Brain microvascular endothelial cell (primary cell): ENCODE measurements at places on chromosomes 3 and 15.
A peak's percentile ranks its signal among the peaks of the same experiment; 100 is the strongest.

DNA sequence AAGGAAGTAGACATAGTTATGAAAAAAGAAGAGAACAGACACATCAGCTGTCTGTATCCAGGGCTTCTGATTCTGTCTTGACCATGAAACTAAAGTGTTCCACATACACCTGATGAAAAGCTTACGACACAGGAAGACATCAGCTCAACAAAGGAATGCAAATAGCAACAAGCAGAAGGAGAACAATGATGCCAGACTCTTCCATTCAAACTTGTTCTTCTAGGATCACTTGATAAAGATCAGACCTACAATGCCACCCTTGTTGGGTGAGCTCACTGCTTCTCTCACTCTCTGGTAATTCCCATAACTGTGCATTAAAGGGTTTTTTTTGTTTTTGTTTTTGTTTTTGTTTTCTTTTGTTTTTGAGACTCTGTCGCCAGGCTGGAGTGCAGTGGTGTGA, 49.7 kb downstream of the GATM start:
- no peak for DNase-seq

DNA sequence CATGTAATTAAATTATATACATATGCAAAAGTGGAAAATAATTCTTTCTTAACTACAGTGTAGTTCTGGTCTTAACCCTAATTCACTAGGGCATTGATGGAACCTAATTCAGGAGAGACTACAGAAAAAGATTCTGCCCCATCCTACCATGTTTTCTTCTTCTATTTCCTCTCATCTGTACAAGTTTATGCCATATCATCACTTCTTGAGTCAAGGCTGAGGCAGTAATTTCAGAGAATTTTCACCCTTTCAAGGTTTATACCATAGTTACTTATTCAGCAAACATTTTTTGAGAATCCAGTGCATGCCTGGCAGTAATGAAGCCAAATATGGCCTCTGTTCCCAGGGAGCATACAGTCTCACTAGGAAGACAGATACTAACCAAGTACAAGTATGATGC, 33.4 kb downstream of the SHOX2 start:
- no peak for DNase-seq

DNA sequence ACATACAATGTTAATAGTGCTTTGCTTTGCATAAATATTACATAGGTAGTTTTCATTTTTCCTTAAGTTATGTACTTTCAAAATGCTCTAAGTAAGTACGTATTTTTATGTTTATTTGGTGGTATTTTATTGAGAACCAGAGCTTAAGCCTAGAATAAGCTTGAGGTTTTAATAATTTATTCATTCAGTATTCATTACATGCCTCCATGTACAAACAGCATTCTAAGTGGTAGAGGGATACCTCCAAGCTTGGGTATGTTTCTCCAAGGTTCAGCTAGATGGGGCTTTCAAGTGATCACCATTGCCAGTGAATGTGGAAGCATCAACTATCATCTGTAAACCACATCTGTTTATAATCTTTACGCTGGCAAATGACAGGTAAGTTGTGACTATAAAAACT, 52.3 kb downstream of the PEAK1 start:
- no peak for DNase-seq

DNA sequence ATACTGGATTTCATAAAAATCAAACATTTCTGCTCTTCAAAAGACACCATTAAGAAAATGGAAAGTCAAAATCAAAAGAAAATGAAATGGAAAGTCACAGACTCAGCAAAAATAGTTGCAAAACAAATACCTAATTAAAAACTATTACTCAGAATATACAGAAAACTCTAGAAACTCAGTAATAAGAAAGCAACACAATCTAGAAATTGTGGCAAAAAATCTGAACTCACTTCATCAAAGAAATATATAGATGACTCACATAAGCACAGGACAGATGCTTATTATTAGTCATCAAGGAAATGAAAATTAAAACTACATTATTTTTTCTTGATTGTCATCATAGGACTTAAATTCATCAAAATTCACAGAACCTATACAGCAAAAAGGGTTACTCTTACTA, 430.0 kb downstream of the SHQ1 start:
- DNase-seq: no peak

GRCh38 chr3:179278151-179278550, 27.2 kb upstream of the KCNMB3 start:
- DNase-seq: no peak

- DNase-seq: no peak
Observed at GRCh38 chr3:95442766-95443165, 1371.6 kb upstream of the EPHA6 start.

GRCh38 chr3:167811031-167811430, 75.5 kb downstream of the SERPINI1 start:
- no peak for DNase-seq

- no peak for DNase-seq
Observed at GRCh38 chr15:31377030-31377429, 50.4 kb downstream of the KLF13 start.

GRCh38 chr3:149726716-149727407, 25.4 kb downstream of the COMMD2 start:
- DNase-seq: no peak

DNA sequence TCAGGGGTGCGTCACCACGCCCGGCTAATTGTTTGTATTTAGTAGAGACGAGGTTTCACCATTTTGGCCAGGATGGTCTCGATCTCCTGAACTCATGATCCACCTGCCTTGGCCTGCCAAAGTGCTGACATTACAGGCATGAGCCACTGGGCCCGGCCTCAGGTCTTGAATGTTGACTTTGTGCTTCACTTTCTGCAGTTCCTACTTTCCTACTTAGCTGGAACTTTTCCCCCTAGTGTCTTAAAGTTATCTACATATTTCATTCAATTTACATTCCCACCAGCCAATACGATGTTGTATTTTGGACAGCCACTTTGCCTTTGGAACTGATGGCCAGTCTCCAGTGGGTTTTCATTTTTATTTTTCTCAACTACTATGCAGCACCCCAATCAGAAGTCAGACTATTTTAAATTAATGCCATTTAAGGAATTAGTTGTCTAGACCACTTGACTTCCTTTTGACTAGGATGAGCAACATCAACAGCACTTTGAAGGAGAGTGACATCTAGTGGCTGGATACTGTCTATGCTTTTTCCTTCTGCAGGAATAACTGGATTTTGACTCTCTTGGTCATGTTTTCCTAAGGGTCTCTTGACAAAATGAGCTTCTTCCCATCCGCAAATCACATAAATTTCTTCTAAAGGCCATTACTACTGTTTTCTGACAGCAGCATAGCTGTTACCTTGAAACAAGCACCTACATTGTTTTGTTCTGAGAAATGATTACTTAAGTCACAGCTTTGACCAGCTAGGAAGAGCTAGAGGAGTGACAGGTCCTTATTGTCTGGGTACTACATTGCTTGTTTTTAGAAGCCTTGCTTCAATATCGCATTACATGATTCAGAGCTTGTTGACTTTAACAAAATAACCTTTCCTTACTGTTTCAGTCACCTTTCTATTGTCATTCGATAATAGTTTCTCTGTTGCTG, 140.2 kb downstream of the ITPR1 start:
- DNase-seq: peak; percentile 55

- no peak for DNase-seq
Observed at GRCh38 chr15:81751256-81751655, 294.6 kb downstream of the MEX3B start.

GRCh38 chr3:58635371-58636285, 30.9 kb downstream of the FAM3D start:
- DNase-seq: no peak

DNA sequence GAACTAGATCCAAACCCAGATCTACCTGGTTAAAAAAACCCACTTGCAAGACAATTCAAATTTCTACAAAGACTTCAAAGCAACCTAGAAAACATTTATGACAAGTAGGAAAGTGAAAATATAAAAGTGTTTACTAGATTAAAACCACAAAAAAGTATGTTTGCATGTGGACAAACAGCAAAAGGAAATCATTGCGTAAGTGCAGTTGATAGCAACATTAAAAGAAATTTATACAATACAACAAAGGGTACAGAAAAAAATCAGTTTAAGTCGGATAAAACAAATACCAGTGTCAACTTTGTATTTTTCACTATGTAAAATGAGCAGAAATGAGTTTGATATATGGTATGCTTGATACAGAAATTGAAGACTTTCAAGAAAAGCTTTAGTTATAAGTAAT, 2.6 kb downstream of the EIF5A2 start:
- DNase-seq: no peak

DNA sequence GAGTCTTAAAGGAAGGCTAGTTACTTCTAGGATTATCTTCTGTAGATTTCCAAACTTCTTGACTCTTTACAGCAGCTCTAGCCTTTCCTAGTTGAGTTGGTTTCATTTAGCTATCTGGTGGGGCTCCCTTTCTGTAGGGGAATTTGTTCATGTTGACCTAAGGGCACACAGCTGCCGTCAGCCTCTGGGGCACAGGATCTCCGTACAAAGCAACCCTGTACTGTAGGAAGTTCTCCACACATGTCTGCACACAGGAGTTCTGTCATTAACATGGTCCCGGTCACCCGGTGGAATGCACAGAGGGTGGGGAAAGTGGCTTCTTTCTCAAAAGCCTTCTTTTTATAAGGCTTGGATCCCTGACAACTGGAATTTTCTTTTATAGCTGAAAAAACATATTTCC, 88.7 kb upstream of the TNIK start:
- DNase-seq: no peak

- peak; percentile 82 for DNase-seq
Observed at GRCh38 chr3:194840661-194841514, 155.2 kb downstream of the FAM43A start.

GRCh38 chr3:37963635-37964034, 27.0 kb upstream of the VILL start:
- no peak for DNase-seq

DNA sequence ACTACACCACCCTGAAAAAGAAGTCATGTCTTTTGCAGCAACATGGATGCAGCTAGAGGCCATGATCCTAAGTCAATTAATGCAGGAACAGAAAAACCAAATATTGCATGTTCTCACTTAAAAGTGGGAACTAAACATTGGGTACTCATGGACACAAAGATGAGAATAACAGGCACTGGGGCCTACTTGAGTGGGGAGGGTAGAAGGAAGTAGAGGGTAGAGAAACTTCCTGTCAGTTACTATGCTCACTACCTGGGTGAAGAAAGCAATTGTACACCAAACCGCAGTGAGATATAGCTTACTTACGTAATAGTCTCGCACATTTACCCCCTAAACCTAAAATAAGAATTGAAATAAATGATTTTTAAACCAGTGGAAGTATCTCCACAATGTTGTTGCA, 480.5 kb upstream of the ARRDC4 start:
- no peak for DNase-seq

- no peak for DNase-seq
Observed at GRCh38 chr3:32102289-32102688, 4.1 kb upstream of the GPD1L start.

GRCh38 chr15:59274126-59274970, 67.7 kb downstream of the LDHAL6B start:
- DNase-seq: peak; percentile 59

GRCh38 chr15:45535486-45536042, 13.0 kb upstream of the SLC30A4 start:
- no peak for DNase-seq

- no peak for DNase-seq
Observed at GRCh38 chr3:52451237-52452083, 2.4 kb downstream of the TNNC1 start.

GRCh38 chr3:152638707-152639450, 196.1 kb upstream of the P2RY1 start:
- no peak for DNase-seq

DNA sequence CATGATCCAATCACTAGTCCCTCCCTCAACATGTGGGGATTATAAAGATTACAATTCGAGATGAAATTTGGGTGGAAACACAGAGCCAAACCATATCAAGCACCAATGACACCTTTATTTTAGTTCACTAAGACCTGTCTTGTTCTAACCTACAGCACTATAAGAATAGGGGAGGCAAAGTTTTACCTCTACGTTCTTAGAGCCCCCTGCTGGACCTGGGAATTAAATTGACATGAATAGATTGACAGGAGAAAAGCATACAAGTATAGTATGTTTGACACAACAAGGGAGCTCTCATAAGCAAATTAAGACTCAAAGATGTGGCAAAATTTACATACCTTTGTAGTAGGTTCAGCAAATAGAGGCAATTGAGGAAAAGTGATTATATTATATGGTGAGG, 974.4 kb upstream of the ALCAM start:
- no peak for DNase-seq

DNA sequence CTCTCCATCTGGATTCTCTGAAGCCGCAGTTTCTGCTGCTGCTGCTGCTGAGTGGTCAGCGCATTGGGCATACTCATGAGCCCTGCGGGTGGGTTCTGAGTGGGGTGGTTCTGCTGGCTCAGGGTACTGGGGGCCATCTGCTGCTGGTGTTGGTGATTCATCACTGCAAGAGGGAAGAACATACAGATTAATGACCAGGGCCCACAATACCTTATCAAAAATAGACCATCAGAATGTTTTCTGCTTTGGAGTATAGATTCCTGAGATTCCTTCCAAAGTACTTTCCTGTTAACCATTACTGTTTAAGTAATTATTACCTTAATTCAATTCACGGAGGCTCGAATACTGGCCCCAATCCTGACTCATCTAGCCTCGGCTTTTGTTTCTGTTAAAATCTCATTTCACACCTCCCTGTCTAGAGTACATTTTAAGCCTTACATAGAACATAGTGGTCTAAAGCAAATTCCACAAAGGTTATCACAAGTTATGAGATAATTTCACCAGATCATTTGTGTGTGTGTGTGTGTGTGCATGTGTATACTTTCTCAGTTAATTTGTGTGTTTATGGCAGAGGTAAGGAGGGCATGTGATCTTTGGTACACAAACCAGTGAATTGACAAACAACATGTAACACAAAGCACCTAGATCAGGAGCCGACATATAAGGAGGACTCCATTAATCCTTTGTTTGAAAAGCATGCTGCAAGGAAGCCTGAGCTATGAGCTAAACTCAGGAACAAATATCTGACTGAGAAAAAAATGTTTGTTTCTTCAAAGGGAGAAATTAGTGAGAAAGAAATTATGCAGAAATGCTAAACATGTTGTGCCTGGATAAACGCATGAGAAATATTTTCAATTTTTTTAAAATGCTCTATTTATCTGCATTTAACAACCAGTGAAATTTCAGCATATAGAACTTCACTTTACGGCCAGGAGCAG, 68.1 kb downstream of the TM4SF4 start:
- peak; percentile 46 for DNase-seq

DNA sequence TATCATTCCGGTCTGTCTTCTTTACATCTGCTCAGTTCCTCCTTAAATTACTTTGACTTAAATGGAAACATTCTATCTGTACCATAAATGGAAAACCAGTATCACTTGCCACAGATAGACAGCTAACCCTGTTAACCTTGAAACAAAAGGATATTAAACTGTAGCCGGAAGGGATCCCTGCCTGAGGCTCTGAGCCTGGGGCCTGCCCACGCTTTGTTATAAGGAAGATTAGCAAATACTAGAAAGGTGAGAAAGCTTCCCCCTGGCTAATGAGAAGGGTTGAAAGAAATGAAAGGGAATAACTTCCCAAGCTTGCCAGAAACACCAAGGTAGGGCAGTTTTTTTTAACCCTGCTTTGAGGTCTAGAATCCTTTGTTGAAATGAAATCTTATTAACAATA, 927.6 kb downstream of the FHIT start:
- no peak for DNase-seq

GRCh38 chr15:44296625-44297524, 8.4 kb downstream of the GOLM2 start:
- peak; percentile 50 for DNase-seq
